Upper lobe of left lung (tissue), 6 donors: ENCODE measurements at places on chromosomes 11 and 22. TPM values are rescaled to one million over a fixed set of nuclear protein-coding genes. Genes with fewer than 3 reads are reported as not detected.

DNA sequence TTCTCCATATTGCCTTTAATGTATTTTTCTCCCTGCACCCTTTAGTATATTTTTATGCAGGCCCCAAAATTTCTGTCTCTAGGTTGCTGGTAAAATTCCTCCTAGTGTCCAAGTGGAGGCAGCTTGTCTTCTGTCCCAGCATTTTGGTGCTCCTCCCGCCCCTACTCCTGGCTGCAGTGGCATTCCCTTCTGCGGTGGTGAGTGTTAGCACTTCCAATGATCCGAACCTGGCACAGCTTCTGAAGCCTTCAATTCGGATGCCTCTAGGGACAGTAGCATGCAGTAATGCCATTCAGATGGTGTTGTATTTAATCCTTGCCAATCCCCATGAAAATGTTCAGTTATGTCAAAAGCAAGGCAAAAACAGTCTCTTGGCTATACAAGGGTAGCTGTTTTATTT is 5.9 kb downstream of the YWHAH start:
- H3K27ac ChIP-seq, result no peak overlapping the region
- H3K4me3 ChIP-seq, result no peak overlapping the region
- H3K36me3 ChIP-seq, result peaks cover 52% of the 10 kb centered on the region

The SYT7 gene
- total RNA-seq, result 6.3 TPM

GRCh38 chr11:68049509-68050370 is 10.9 kb downstream of the TCIRG1 start:
- no peak for DNase-seq
- peaks cover 4% of the 10 kb centered on the region for H3K4me1 ChIP-seq
- H3K27ac ChIP-seq, result no peak overlapping the region
- H3K27me3 ChIP-seq, result no peaks in the 10 kb centered on the region
- H3K4me3 ChIP-seq, result no peak overlapping the region
- H3K36me3 ChIP-seq, result peaks cover 93% of the 10 kb centered on the region

The SLC1A2 gene
- total RNA-seq, result 2.1 TPM

DNA sequence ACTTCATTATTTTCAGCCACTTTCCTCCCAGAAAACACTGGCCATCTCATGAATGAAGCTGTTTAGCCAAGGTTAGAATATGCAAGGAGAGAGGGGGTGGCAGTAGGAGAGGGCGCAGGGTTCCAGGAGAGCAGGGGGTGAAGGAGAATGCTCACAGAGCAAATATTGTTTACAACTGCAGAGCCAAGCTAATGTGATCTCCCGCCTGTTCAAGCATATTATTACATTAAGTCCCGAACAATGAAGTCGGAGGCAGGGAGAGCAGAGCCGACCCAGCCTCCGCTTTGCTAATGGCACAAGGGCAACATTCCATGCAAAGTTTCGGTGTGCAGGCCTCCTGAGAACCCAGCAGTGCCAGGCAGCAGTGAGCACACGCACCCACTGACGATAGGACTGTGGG is 80.1 kb downstream of the MICAL3 start:
- H3K4me1 ChIP-seq, result peaks cover 14% of the 10 kb centered on the region
- DNase-seq, result no peak
- no peak overlapping the region for H3K4me3 ChIP-seq

DNA sequence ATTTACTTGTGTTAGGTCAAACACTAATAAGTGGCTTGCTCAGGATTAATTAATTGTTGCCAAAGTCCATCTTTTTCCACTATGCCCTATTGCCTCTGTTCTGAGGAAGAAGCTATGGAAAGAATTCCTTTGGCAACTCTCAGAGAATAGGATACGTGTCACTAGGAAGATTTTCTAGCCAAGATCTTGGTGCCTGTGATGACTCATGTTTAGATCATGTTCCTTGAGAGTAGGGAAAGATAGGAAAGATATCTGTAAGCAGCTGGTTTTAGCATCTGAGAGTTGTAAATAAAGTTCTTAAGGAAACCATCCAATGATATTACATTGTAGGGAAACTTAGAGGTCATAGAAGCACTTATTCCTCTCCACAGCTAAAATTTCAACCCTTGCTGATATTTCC is 15.7 kb downstream of the SLN start:
- no peaks in the 10 kb centered on the region for H3K27me3 ChIP-seq
- H3K36me3 ChIP-seq, result no peaks in the 10 kb centered on the region
- no peaks in the 10 kb centered on the region for H3K4me1 ChIP-seq
- DNase-seq, result no peak
- no peak overlapping the region for H3K27ac ChIP-seq

The SCN4B gene
- 2.1 TPM for total RNA-seq

The PLXNB2 gene
- total RNA-seq, result 407 TPM

The CHST1 gene
- 1.7 TPM for total RNA-seq

DNA sequence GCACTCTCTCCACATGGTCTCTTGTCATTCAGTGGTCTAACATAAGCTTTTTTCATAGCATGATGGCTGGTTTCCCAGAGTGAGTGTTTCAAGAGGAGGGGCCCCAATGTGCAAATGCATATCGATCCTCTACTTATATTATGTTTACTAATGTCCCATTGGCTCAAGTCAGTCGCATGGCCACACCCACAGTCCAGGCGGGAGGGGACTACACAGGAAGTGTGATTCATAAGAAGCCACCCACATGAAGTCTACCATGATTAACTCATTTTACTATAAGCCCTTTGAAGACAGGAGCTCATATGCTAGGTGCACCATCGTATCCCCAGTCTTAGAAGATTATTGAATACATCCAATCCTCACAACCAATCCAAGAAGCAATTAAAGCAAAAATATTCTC is 89.5 kb upstream of the ISX start:
- no peak for DNase-seq
- H3K27ac ChIP-seq, result no peak overlapping the region
- no peaks in the 10 kb centered on the region for H3K27me3 ChIP-seq
- H3K4me3 ChIP-seq, result no peak overlapping the region

DNA sequence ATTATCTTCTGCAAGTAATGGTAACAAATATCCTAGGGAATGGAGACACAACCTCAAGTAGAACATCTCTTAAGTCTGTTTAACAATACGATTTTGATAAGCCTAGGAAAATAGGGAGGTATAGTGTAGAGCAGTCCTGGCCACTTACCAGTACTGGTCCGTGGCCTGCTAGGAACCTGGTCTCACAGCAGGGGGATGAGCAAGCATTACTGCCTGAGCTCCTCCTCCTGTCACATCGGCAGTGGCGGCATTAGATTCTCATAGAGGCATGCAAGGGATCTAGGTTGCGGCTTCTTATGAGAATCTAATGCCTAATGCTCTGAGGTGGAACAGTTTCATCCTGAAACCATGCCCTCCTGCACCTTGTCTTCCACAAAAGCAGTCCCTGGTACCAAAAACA is 4.4 kb downstream of the OR51V1 start:
- H3K4me1 ChIP-seq, result no peaks in the 10 kb centered on the region
- H3K27me3 ChIP-seq, result no peaks in the 10 kb centered on the region
- no peaks in the 10 kb centered on the region for H3K36me3 ChIP-seq
- no peak overlapping the region for H3K27ac ChIP-seq
- no peak for DNase-seq
- H3K4me3 ChIP-seq, result no peak overlapping the region
